Naive thymus-derived CD8-positive, alpha-beta T cell (primary cell): ENCODE measurements at places on chromosomes 13 and 19. TPM values are rescaled to one million over a fixed set of nuclear protein-coding genes. Genes with fewer than 3 reads are reported as not detected.

OR1M1 gene
- not detected for polyA plus RNA-seq

ZNF121 gene
- 3.7 TPM for polyA plus RNA-seq

HSH2D gene
- polyA plus RNA-seq: 9.8 TPM

LGALS14 gene
- not detected for polyA plus RNA-seq

TBC1D4 gene
- polyA plus RNA-seq: 19.3 TPM

ZNF813 gene
- 6.9 TPM for polyA plus RNA-seq

CABP5 gene
- polyA plus RNA-seq: not detected

KRTDAP gene
- polyA plus RNA-seq: not detected

KEAP1 gene
- 15.1 TPM for polyA plus RNA-seq

SHANK1 gene
- 0.43 TPM for polyA plus RNA-seq

RCBTB1 gene
- 6.7 TPM for polyA plus RNA-seq

C19orf85 gene
- not detected for polyA plus RNA-seq

PLIN3 gene
- 14.1 TPM for polyA plus RNA-seq

SPINT2 gene
- polyA plus RNA-seq: 162 TPM

ADAMTS10 gene
- polyA plus RNA-seq: 1.2 TPM

TRPC4 gene
- polyA plus RNA-seq: not detected

BCL2L12 gene
- 19.3 TPM for polyA plus RNA-seq

RPL36 gene
- 2,357 TPM for polyA plus RNA-seq

PNMA8B gene
- polyA plus RNA-seq: not detected

IFNL4 gene
- 0.11 TPM for polyA plus RNA-seq

NLRP7 gene
- not detected for polyA plus RNA-seq

PET100 gene
- 289 TPM for polyA plus RNA-seq

SYMPK gene
- polyA plus RNA-seq: 13.8 TPM

UBL3 gene
- polyA plus RNA-seq: 26.8 TPM

RFPL4AL1 gene
- polyA plus RNA-seq: not detected

IL17D gene
- 0.50 TPM for polyA plus RNA-seq

CALR3 gene
- polyA plus RNA-seq: not detected

CAB39L gene
- 4.3 TPM for polyA plus RNA-seq

PSG6 gene
- polyA plus RNA-seq: not detected

PGLYRP2 gene
- 0.72 TPM for polyA plus RNA-seq

SYNE4 gene
- polyA plus RNA-seq: not detected

ALOX5AP gene
- polyA plus RNA-seq: 235 TPM

ZNF429 gene
- polyA plus RNA-seq: 34.9 TPM

TEX29 gene
- polyA plus RNA-seq: not detected

KLK11 gene
- not detected for polyA plus RNA-seq

LILRB3 gene
- polyA plus RNA-seq: not detected
